Fibroblast of villous mesenchyme (primary cell): ENCODE measurements at places on chromosomes 5 and 9. TPM values are rescaled to one million over a fixed set of nuclear protein-coding genes. Genes with fewer than 3 reads are reported as not detected.

The GHR gene
- 0.97 and 2.2 TPM in 2 replicates for total RNA-seq

GRCh38 chr5:10453545-10453944 lies 11.9 kb downstream of the ROPN1L start:
- no peak for DNase-seq

The SERF1B gene
- 10.4 and 19.0 TPM in 2 replicates for total RNA-seq

DNA sequence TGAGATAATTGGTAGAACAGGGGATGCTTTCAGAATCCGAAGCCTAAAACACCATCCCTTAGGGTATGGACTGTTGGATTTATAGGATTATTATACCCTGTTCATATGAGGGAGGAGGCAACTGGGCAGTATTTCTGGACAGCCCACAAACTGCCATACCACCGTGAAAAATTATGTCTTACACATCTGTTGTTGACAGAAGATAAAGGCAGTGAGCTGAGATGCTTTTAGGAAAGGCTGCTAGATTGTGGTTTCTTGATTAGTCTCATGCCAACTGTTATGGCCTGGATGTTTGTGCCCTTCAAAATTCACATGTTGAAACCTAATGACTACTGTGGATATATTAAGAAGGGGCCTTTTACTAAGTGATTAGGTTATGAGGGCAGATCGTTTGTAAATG lies 83.7 kb upstream of the DHFR start:
- no peak for DNase-seq

The FNIP1 gene
- total RNA-seq: 67.8 and 72.8 TPM in 2 replicates

GRCh38 chr5:65816729-65817128 lies 94.7 kb downstream of the NLN start:
- peak; percentile 49 for DNase-seq

DNA sequence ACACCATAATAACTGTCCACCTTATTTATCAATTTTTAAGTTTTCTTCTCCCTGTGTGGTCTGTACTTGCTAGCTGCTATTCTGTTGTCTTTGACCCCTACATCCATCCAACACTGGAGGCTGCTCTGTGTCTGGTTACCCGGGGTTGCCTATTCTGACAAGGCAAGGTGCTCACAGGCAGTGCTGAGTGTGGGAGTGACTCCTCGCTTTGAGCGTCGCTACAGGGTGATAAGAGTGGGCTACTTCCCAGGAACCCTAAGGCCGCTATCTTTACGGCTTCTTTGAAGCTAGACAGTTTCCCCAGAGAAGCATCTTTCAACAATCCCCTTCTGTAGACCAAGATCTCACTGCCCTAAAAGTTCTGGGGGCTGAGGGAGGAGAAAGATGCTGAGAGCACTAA lies 35.3 kb downstream of the NSUN2 start:
- no peak for DNase-seq

DNA sequence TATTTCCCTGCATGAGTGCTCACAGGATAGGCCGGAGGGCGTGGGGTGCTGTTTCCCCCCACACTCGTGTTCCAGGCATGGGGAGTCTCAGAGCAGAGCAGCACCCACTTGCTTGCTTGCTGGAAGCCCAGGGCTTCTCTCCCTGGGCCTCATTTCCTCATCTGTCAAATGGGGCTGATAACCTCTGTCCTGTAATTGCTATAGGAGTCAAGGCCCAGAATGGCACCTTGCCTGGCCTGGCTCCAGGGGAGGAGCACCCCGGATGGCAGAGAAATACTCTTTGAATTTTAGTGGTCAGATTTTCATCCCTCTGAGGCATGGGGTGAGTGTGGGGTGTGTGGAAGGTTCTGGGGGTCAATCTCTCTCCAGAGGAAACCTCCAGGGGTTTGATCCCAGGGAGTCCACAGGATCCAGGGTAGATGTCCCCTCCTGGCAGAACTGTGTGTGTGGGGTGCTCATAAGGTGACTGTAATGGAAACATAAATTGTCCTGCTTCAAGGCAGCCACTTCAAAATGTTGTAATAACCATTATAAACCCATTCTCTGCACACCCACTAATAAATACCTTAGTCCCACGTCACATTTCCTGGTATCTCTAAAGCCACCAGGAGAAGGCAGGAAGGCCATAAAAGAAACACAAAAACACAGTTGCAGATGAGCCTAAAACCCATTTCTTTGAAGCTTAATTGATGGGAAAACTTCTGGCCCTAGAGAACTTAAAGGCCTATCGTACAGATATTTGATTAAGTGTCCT lies 272.2 kb downstream of the FSTL4 start:
- DNase-seq: peak; percentile 20

DNA sequence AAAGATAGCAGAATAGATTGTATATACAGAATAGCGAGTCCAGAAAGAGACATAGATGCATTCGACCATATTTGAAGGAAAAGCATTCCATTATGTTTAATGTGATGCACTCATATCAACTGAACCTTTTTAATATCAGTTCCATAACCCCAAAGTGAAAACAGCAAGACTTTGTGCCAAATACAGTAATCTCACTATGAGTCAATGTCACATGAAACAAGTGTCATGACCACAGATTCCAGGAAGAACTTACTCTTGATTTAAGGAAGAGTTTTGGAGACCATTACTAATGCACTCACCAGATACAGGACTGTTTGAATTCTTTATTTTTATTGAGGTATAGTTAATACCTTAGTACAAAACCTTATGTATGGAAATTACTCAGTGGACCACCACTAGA lies 220.5 kb downstream of the SH3GL2 start:
- peak; percentile 12 for DNase-seq

The CCDC107 gene
- total RNA-seq: 18.1 and 18.7 TPM in 2 replicates

The PRDM9 gene
- total RNA-seq: not detected in 2 replicates

The TRAF1 gene
- 0.86 and 1.6 TPM in 2 replicates for total RNA-seq

DNA sequence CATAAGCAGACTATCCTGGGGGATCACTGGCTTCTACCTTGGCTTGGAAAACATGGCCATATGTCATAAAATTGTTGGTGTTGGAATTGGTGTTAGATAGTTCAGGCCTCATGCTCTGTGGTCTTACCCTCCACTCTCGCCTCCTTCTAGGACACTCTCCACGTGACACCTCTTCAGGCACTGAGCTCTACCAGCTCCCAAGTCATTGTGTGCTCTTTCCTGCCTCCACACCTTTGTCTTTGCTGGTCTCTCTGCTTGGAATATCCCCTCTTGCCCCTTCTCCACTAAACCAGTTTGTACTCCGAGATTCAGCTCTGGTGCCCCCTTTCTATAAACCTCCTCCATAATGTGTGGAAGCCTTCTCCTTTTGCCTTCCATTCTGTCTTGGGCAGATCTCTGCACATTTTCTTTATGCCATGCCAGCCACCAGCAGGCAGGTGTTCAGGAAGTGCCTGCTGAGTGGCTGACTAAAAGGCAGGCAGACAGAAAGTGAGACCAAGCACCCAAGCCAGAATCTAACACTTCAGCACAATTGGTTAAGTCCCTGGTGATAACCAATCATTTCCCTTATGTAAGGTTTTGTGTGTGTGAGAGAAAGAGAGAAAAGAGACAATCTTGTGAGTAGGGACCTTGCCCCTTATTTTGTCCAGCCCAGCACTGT lies 37.7 kb downstream of the SAR1B start:
- no peak for DNase-seq

The PKD2L2 gene
- total RNA-seq: not detected in 2 replicates

The PCDHGA6 gene
- 4.7 and 4.8 TPM in 2 replicates for total RNA-seq

The FST gene
- 29.8 and 52.5 TPM in 2 replicates for total RNA-seq

The F2RL1 gene
- total RNA-seq: 26.3 and 69.9 TPM in 2 replicates
